ENCODE measurements at places on chromosomes 12 and 14. TPM values are rescaled to one million over a fixed set of nuclear protein-coding genes. Genes with fewer than 3 reads are reported as not detected.

DNA sequence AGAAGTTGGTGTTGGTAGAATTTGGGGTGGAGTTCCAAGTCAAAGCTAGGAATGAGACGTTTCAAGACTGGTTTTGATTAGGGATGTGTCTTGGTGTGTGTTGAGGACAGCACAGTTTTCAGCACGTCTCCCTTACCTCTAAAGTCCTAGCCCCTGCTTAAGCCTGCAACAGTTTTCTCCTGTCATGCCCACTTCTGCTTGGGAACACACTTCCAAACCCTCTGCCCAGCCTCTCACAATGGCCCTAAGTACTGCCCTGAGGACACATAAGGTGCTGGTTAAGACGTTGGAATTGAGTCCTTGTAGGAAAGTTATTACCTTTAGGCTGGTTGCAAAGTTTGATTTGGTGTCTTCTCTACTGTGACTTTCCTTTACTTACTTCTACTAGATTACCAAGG lies 710 bp upstream of the BMAL2 start:
- no peak for DNase-seq

DNA sequence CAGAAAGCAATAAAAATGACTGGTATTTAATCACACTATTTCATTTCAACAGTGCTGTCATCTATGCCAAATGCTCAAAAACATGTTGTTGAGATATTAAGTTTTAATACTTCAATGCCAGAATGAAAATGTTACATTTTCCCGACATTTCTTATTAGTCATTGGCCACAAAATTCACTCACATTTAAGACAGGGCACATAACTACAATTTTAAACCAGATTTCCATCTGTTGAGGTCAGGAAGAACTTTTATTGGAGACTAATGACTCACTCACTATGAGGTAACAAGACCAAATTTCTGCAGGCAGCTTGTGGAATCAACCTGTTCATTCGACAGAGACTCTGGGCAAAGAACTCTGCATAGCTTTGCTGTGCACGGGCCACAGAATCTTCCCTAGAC lies 36.8 kb downstream of the PPTC7 start:
- DNase-seq = no peak

- no peak for DNase-seq
Observed at GRCh38 chr12:24011927-24012507, 62.5 kb upstream of the SOX5 start.

GRCh38 chr12:91994208-91994797 lies 151.3 kb downstream of the BTG1 start:
- no peak for DNase-seq

DNA sequence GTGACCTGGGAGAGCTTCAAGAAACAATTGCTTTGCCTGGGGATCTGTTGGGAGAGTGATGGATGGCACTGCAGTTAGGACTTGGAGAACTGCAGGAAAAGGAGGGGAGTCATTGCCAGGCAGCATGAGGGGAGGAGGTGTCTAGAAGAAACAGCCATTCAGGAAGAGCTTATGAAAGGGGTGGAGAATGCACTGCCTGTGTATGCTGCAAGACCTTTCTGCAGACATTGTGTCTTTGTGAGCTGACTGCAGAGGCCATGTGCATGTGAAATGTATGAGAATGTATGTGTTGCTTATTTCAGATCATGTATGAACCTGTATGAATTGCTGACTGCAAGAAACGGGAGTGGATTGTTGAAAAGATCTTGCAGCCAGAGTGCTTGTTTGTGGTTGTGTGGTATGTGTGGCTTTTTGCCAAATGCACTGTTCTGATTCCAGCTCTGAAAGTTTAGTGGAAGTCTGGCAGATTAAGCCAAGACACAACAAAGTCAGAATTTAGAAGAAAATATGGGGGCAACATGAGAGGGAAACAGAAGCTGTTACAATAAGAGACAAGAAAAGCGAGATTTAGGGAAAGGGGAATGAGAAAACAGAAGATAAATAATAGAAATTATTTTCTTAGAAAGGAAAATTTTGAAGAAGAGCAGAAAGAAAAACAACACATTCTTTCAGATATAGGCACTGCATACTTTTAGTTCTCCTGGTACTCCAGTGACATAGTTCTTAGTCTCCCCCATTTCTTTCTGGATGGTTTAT lies 9.8 kb upstream of the RIMKLB start:
- DNase-seq = no peak

- no peak for DNase-seq
Observed at GRCh38 chr12:38911611-38912010, 6.2 kb upstream of the CPNE8 start.

DNA sequence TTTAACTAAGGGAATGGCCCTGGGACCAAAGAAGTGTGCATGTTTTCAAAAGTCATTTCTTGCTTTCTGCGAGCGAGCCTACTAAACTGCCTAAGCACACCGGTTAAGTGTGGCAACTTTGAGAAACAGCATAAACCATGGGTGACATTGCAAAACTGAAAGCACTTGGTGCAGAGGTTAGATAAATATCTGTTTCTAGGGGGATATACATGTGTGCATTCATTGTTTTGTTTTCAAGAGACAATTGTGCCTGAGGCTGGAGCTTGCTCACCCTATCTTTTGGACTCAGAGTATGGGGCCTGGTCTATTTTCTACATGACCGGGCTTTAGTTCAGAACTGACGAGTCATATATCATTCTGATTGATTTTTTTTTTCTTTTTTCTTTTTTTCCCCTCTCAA lies 923.4 kb downstream of the NRXN3 start:
- no peak for DNase-seq

GRCh38 chr14:101243587-101244338 lies 317.5 kb upstream of the DIO3 start:
- no peak for DNase-seq

DNA sequence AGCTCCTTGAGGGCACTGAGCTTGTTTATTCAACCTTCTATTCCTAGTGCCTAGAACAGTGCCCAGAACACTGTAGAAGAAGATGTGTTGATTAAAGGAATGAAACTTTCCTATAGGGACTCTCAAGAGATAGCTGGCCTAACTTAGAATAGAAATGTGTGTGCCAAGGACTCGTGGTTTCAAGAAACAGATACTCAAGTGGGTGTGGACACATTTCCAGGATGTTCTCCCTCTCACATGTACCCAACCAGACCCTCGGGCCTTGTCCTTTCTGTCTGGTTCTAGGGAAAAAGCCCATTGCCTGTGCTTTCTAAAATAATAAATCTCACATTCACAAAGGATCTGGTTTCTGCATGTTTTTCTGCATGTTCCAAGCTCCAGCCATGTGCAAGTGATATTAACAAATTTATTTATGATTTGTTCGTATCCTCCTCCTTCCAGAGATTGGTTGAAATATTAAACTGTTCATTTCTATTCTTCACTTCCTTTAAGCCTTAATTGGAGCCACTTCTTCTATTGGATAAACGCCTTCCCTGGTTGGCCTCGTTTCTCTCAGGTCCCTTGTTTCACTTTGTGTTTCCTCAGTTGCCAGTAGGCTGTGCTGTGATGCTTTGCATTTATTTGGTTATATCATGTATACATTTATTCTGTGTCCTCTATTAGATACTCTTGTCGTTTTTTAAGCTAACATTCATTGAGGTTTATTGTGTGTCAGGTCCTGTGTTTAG lies 89.8 kb downstream of the CRADD start:
- DNase-seq = no peak

DNA sequence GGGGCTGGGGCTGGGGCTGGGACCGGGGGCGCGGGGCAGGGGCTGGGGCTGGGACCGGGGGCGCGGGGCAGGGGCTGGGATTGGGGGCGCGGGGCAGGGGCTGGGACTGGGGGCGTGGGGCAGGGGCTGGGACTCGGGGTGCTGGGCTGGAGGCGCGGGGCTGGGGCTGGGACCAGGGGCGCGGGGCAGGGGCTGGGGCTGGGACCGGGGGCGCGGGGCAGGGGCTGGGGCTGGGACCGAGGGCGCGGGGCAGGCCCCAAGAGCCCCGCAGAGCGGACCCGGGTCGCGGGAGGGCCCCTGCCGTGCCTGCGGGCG lies 452 bp downstream of the P2RX2 start:
- DNase-seq = no peak

- DNase-seq = no peak
Observed at GRCh38 chr14:77214216-77214615, 32.6 kb downstream of the TMEM63C start.

DNA sequence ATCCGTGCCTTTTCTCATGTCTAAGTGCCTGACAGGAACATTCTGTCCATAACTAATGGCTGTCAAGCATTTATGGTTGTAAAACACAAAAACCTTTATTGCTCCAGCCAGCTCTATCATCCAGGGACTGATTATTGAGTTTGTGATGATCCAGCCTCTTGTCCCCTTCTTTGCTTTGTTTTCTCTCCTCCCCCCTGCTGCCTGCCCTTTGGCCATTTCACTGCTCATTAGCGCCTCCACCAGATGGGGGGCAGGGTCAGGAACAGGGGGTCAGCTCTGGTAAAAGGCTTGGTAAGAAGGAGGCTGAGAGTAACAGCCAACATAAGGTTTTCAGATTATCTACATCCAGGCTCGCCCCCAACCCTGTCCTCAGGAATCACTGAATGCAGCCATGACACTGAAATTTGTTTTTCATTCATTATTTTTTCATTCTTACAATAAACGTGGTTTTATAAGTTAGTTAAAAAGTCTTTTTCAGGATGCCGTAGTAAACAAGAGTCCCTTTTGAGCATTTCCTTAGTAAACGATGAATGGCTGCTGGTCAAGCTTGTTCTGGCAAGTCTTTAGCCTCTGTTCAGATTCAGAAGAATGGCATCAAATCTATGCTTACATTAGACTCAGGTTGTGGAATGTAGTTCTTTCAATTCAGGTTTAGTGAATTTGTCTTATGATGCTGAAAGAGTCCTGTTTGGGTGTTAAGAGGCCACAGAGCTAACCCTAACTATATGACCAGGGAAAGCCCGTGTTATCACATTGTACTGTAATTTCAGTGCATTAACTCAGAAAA lies 21.7 kb downstream of the HMGA2 start:
- no peak for DNase-seq

DNA sequence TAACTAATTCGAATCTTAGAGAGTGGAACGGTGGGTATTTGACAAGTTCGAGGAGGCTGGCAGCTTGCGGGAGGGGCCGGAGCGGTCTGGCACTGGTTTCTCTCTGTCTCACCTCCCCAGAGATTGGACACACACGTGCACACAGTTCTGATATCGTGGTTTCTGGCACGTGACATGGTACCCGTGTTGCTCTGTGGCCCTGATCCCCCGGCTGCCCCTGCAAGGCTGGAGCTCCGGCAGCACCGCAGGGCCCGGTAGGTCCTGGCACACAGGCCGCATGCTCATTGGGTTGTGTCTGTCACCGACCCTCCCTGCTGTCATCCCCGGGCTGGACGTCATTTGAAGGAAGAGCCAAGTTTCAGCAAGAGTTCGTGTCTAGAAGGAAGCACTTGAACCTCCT lies 82.7 kb downstream of the PPP2R5C start:
- no peak for DNase-seq

DNA sequence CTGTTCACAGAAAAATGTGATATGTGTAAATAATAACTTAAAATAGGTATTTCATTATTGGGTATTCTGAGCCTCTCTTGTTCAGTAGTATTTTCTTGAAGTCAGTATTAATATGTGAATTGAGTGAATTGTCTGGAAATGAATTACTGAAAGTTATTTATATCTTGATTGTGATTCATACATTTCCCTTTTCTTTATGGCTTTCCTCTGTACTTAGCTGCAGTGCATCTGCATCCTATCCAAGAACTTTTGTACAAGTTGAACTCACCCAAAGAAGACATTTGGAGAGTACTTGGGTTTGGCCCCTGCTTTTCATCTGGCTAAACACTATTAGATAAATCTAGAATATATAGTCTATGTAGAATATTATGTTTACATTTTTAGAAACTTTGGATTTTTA lies 326.0 kb downstream of the RAD51B start:
- no peak for DNase-seq

- no peak for DNase-seq
Observed at GRCh38 chr14:64220056-64220455, 74.1 kb downstream of the ESR2 start.

GRCh38 chr12:55696796-55697462 lies 10.8 kb downstream of the ITGA7 start:
- no peak for DNase-seq

DNA sequence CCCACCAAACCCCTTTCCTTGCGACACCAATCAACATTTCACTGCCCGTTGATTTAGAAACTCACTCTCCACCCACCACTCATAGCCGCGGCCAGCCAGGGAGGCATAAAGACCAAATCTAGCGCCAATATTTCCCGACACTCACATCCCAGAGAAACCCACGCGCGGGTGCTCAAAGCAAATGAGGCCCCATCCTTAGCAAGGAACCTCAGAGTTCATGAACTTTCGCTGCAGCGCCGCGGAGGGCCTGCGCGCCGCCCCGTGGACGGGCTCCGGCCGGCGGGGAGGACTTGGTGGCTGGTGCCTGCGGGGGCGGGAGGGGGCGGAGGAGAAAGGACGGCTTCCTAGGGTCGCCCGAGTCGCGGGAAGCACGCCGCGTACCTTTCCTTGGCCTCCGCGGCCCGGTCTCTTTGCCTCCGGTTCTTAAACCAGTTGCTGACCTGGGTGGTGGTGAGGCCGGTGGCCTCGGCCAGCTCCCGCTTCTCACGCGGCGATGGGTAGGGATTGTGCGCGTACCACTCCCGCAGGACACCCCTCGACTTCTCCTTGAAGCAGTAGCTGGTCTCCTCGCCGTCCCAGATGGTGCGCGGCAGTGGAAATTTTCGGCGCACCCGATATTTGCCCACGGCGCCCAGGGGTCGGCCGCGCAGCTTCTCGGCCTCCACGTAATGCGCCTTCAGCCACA lies 886 bp downstream of the SIX1 start:
- DNase-seq = no peak

GRCh38 chr12:109331301-109331952 lies 16.3 kb upstream of the MYO1H start:
- no peak for DNase-seq

GRCh38 chr14:28097585-28097984 lies 669.0 kb upstream of the FOXG1 start:
- no peak for DNase-seq

- DNase-seq = no peak
Observed at GRCh38 chr14:105465209-105466031, 9.2 kb upstream of the CRIP2 start.

DNA sequence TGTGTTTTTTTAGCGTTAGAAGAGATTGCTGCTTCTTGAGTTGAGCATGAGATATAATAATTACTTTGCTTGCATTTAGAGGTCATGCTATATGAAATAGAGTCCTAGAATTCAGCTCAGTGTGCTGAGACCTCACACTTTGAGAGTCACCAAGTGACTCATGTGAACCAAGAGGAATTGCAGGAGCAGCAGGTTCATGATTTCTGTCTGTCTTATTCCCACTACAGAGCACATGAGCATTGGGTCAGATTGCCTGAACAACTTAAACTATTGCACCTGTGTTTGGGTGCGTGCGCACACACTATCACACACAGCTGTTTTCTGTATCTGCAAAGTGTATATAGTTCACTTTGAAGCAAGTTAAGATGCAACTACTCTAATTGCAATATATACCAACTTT lies 109.3 kb downstream of the FGD4 start:
- DNase-seq = no peak

The PLA2G1B gene
- total RNA-seq = not detected

The TRPV4 gene
- total RNA-seq = not detected

The PIANP gene
- 1.3 TPM for total RNA-seq

The DENND5B gene
- 0.26 TPM for total RNA-seq

The HOXC11 gene
- not detected for total RNA-seq

Data from T-helper 17 cell (primary cell).